GM12878 (cell line): ENCODE measurements at places on chromosomes 12 and 14. TPM values are rescaled to one million over a fixed set of nuclear protein-coding genes. Genes with fewer than 3 reads are reported as not detected.

IFNG-AS1 gene
- total RNA-seq = 1.1 and 1.3 TPM in 2 replicates

SLC6A13 gene
- total RNA-seq = 0.46 and 0.61 TPM in 2 replicates

CD27 gene
- total RNA-seq = 116 and 117 TPM in 2 replicates

RNASE7 gene
- not detected in 2 replicates for total RNA-seq

AKAP6 gene
- 5.3 and 5.9 TPM in 2 replicates for total RNA-seq

INHBE gene
- 0.64 and 0.77 TPM in 2 replicates for total RNA-seq

SSTR1 gene
- total RNA-seq = 0.05 TPM in 1 of 2 replicates, not detected in the other

NANOG gene
- 0.29 and 0.51 TPM in 2 replicates for total RNA-seq
